ENCODE measurements at places on chromosomes 2 and 18. TPM values are rescaled to one million over a fixed set of nuclear protein-coding genes. Genes with fewer than 3 reads are reported as not detected.

Gene CFAP210
- total RNA-seq = not detected

Gene CD8B2
- total RNA-seq = not detected

Gene RUFY4
- not detected for total RNA-seq

Gene DSG1
- total RNA-seq = not detected

Gene TEX44
- not detected for total RNA-seq

Gene POTEI
- not detected for total RNA-seq

Gene LOXHD1
- not detected for total RNA-seq

Gene SESTD1
- total RNA-seq = 12.3 TPM

Gene RNF103
- total RNA-seq = 9.8 TPM

Gene DCC
- 0.17 TPM for total RNA-seq

Gene KCNJ3
- not detected for total RNA-seq

Gene CMPK2
- 0.30 TPM for total RNA-seq

Gene ZNF532
- 40.3 TPM for total RNA-seq

Gene CRYGC
- total RNA-seq = not detected
